NCI-H446 (cell line): ENCODE measurements at places on chromosomes 12 and 14.

GRCh38 chr14:30354439-30354838 is 204.5 kb upstream of the G2E3 start:
- no peak for DNase-seq

- no peak for DNase-seq
Measured at GRCh38 chr12:106551410-106551809, 31.4 kb upstream of the RFX4 start.

DNA sequence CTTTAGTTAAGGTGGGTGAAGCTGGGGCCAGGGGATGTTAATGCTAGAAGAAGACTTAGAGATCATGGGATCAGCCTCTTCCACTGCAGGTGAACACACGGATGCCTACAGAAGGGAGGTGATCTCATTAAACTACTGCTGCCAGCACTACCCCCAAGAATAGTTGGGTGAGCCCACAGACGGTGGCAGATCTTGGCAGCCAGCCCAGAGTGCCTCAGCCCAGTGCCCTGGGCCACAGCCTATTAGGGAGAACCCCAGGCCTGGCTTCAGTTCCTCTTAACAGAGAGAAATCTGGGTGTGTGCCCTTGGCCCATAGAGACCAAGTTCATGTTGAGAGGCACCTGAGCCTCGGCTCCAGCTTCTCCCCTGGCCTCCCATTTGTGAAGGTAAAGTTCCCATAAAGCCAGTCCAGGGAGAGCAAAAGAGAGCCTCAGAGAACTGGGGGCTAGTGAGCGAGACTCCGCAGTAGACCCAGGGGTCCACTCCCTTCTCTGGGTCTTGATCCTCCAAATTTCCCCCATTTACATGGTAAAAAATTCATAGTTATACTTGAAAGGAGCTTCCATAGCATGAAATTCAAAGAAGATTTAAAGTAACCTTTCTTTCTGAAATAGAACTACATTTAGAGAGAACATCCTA is 125.0 kb upstream of the CCND2 start:
- DNase-seq = no peak

DNA sequence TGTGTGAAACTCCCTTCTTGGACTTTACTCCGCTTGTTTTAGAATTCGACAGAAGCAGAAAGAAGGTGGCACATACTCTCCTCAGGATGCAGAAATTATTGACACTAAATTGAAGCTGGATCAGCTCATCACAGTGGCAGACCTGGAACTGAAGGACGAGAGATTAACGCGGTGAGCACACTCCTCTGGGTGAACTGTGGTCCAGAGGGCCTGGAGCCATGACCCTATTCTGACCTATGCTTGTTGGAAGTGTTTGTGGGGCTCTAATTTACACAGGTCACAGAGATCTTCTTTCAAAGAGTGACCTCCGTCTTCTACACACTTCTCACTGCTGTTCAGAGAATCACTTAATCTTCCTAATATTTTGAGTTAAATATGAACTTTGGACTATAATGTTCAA is 72.5 kb upstream of the MYF6 start:
- no peak for DNase-seq
